ENCODE measurements at places on chromosomes 6 and 20. TPM values are rescaled to one million over a fixed set of nuclear protein-coding genes. Genes with fewer than 3 reads are reported as not detected.

PGK2 gene
- total RNA-seq: not detected

WFDC5 gene
- total RNA-seq: not detected

GPX5 gene
- total RNA-seq: not detected

DLK2 gene
- total RNA-seq: not detected

TMEM170B gene
- total RNA-seq: 2.3 TPM

ZSCAN23 gene
- 3.3 TPM for total RNA-seq

EPB41L2 gene
- total RNA-seq: 29.2 TPM

- no peak for DNase-seq
Measured at GRCh38 chr6:46985943-46986342, 56.2 kb downstream of the ADGRF1 start.

DNA sequence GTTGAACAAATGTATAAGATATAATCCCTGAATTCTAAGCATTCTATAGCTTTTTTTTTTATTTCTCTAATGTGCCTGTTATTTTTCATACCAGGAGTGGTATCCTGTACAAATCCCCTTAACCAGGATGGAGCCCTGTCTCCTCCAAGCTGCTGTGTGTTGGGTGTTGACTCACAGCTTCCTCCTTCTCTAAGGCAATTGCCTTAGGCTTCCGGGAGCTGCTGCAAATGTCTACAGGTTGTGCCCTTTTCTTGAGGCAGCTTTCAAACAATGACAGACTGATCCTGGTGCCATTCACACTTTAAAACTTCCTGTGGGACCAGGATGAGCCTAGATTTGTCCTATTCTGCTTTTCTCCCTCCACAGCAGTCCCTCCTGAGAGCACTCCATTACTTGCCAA is 173.2 kb downstream of the BTBD3 start:
- DNase-seq: no peak

- no peak for DNase-seq
Measured at GRCh38 chr20:44426879-44427790, 48.5 kb upstream of the TTPAL start.

DNA sequence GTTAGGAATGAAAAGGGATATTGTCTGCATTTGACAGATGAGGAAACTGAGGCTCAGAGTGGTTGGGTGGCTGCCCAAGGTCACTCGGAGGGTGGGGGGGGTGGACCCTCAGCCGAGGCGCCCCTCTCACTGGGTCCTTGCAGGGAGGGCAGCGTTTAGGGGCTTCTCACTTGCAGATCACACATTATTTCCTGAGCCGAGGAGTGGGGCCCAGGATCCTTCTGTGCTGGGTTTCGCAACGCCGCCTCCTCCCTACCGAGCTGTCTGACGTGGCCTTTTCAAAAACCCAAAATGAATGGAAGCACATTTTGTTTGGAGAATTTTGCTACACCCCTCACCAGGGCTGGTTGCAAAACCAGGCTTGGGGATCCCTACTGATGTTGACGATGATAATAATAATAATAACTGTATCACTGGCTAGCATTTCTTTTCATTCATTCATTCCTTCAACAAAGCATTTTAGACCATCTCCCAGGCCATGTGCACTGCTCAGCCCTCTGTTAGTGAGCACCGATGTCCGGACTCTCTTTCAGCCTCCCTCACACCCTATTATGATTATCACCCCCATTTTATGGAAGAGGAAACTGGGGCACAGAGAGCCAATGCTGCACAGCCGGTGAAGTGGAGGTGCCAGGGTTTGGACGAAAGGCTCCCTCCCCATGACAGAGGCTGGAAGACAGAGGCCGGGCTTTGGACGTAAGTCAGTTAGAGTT is 5.2 kb downstream of the DLGAP4 start:
- DNase-seq: no peak

- DNase-seq: peak; percentile 41
Measured at GRCh38 chr20:41171736-41172295, 34.5 kb downstream of the PLCG1 start.

DNA sequence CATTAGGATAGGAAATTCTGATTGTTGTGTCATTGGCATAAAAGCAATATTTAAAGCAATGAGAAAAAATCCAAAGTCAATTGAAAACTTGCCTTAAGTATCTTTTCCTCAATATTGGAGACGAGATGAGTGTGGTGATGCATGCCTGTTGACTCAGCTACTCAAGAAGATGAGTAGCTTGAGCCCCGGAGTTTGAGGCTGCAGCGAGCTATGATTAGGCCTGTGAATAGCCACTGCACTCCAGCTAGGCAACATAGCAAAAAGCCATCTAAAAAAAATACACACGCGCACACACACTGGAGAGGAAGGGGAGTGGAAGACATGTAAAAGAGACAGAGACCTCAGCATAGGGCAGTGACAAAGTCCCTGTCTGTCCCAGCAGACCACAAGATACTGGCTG is 9.7 kb upstream of the MARCKS start:
- no peak for DNase-seq

DNA sequence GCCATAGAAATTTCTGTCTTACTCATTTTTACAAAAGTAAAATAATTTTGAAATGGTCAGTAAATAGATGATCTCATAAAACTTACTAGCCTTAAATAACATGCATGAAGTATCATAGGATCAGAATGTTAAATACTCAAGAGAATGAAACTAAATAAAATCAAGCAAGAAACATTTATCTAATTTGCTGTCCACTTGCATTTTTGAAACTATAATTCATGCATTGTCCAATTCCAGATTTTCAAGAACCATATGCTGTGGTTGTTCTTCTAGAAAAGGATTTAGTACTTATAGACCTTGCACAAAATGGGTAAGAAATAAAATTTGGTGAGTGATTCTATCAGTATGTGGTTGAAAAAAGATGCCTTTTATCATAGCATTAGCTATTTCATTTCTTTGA is 107.0 kb downstream of the STXBP5 start:
- no peak for DNase-seq

DNA sequence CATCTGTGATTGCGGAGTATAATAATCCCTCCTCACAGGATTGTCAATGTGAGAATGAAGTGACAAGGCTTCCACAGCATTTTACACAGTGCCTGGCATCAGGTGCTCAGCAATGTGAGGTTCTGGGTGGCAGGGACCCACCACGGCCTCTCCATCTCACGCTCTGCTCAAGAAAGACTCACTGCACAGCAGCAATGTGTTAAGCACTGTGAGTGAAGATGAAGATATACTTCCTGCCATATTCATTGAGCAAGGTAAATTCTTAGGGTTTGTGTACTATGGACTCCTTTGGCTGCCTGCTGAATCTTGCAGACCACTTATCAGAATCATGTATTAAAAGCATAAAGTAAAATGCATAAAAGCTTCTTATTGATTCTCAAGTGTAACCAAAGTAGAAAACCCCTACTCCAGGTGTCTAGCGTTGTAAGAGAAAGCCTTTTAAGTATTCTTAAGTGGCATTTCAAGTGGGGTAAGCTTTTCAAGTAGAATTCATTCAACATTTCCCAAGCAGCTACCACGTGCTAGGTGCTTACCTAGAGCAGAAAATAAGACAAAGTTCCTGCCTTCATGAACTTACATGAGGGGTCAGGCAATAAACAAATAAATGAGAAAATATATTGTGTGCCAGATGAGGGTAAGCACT is 17.0 kb upstream of the MEP1A start:
- DNase-seq: no peak

- no peak for DNase-seq
Measured at GRCh38 chr20:60403105-60403741, 445.0 kb downstream of the CDH26 start.

- DNase-seq: no peak
Measured at GRCh38 chr20:63186084-63186483, 29.8 kb downstream of the YTHDF1 start.

GRCh38 chr6:82410151-82410648 is 46.6 kb downstream of the TPBG start:
- no peak for DNase-seq

DNA sequence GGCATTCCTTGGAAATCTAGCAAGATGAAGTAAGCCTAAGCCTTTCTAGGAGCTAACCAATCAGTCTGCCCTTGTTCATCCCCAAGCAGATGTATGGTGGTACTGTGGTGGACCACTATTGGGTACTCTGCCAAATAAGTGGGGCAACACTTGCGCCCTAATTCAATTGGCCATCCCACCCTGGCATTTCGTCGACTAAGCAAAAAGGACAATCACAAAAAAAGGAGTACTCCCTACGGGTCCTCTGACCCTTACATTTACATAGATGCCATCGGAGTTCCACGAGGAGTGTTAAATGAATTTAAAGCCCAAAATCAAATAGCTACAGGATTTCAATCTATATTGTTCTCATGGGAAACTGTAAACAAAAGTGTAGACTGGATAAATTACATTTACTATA is 19.5 kb downstream of the CHD6 start:
- no peak for DNase-seq
